ENCODE measurements at places on chromosomes 4 and X. TPM values are rescaled to one million over a fixed set of nuclear protein-coding genes. Genes with fewer than 3 reads are reported as not detected.

NAA11 gene
- not detected for total RNA-seq

CAPN6 gene
- not detected for total RNA-seq

SFRP2 gene
- total RNA-seq: not detected

GABRQ gene
- total RNA-seq: not detected

BOD1L1 gene
- total RNA-seq: 17.8 TPM

RBMXL3 gene
- total RNA-seq: not detected

DCLK2 gene
- total RNA-seq: 3.9 TPM

C4orf36 gene
- total RNA-seq: 0.38 TPM

ERCC6L gene
- total RNA-seq: 1.3 TPM

GABRB1 gene
- not detected for total RNA-seq

RAB40A gene
- total RNA-seq: not detected

CYP2U1 gene
- 4.0 TPM for total RNA-seq

RENBP gene
- 10.1 TPM for total RNA-seq

AP1S2 gene
- 71.7 TPM for total RNA-seq

PNMA6F gene
- not detected for total RNA-seq

IL2 gene
- total RNA-seq: not detected

MAGEA3 gene
- not detected for total RNA-seq

NEUROG2 gene
- not detected for total RNA-seq

SUPT20HL1 gene
- not detected for total RNA-seq

MAGEB10 gene
- not detected for total RNA-seq

TASL gene
- not detected for total RNA-seq

HS3ST1 gene
- 0.77 TPM for total RNA-seq

IDH3G gene
- total RNA-seq: 49.6 TPM

LRP2BP gene
- total RNA-seq: 0.51 TPM

Measured in dermis microvascular lymphatic vessel endothelial cell (primary cell).